ENCODE measurements at places on chromosomes 7 and 10. TPM values are rescaled to one million over a fixed set of nuclear protein-coding genes. Genes with fewer than 3 reads are reported as not detected.

ACBD7 gene
- 9.8 TPM for total RNA-seq

NYAP1 gene
- total RNA-seq = 6.0 TPM

PAPOLB gene
- 1.5 TPM for total RNA-seq

RAB11FIP2 gene
- total RNA-seq = 59.7 TPM

CSTF2T gene
- 36.4 TPM for total RNA-seq

PNLIPRP2 gene
- not detected for total RNA-seq

FAM25A gene
- not detected for total RNA-seq

CLCN1 gene
- total RNA-seq = 0.22 TPM

GNGT1 gene
- 20.3 TPM for total RNA-seq

UBN2 gene
- 43.9 TPM for total RNA-seq

SLC18A2 gene
- total RNA-seq = 7.0 TPM

STEAP1B gene
- total RNA-seq = 1.6 TPM

EPHB4 gene
- 53.1 TPM for total RNA-seq

AQP1 gene
- total RNA-seq = 75.8 TPM

CALY gene
- total RNA-seq = 3.0 TPM

BMPER gene
- total RNA-seq = 10.6 TPM

CDHR3 gene
- total RNA-seq = 4.8 TPM

FEZF1 gene
- total RNA-seq = 0.27 TPM

TEX47 gene
- total RNA-seq = not detected

WIPF3 gene
- 2.7 TPM for total RNA-seq

ZNF777 gene
- 10.9 TPM for total RNA-seq

SMO gene
- total RNA-seq = 53.9 TPM

ITPRIP gene
- 24.2 TPM for total RNA-seq

AKR1D1 gene
- not detected for total RNA-seq

LFNG gene
- total RNA-seq = 42.2 TPM

RPEL1 gene
- total RNA-seq = not detected

PRSS37 gene
- total RNA-seq = not detected

TMEM229A gene
- total RNA-seq = 1.9 TPM

GRID2IP gene
- not detected for total RNA-seq

KCND2 gene
- 14.5 TPM for total RNA-seq

NME8 gene
- total RNA-seq = not detected

SLC18A3 gene
- total RNA-seq = 1.3 TPM
